Amygdala (tissue), 56 donors: ENCODE measurements at places on chromosomes 4 and X.

DNA sequence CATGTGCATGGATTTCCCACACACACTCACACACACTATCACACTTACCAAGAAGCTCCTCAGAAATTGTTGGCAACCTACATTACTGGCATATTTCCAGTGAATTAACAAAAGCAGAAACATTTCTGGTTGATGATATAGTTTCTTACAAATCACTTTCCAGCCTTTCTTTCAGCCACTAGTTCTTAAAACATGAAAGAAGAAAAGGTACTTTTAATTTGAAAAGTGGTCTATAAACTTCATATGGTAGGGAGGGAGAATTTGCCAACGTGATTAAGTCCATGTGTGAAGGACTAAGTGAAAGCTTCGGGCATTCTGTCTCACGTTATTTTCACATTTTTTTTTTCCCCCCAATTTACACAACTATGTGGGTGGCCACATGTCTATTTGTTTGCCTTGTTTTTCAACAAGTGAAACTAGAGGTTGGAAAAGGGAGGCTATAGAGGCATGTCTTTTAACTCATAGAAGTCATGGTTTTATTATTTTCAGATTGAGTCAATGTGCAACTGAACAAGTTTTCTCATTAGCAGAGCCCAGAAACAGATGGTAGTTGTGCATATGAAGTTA lies 832.1 kb upstream of the INTU start:
- DNase-seq, result no peak

- no peak for DNase-seq
Measured at GRCh38 chr4:3331511-3332394, 38.9 kb downstream of the RGS12 start.

DNA sequence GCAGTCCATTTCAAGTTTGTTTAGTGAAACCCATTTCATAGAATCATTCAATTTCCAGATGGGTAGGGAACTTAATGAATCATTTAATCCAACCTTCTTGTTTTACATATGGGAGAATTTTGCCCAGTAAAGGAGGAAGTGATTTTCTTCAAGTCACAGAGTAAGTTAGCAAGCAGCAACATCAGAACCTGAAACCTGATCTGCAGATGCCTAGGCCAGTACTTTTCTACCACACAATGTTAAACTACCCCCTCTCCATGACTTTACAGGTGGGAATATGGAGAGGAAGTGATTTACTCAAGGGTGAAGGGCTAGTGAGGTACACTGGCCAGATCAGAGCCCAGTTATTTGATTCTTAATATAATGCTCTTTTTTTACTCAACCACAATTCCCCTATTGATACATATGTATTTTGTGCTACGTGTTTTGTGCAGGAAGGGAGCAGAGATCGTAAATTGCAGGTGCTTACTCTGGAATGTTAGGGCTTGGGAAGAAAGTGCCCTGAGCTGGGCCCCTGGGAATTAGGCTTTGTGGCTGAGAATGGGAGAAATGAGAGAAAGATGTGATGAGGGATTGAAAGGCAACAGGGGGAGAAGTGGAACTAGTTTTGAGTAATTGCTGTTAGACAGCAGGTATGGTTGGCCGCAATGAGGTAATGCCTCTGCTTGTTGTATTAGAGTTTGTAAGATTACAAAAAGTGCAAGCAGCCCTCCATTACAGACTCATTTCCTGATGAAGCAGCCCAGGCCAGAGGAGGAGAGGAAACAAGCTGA lies 6.8 kb downstream of the LHFPL1 start:
- no peak for DNase-seq

- DNase-seq, result no peak
Measured at GRCh38 chr4:87919941-87920340, 55.6 kb upstream of the SPP1 start.

DNA sequence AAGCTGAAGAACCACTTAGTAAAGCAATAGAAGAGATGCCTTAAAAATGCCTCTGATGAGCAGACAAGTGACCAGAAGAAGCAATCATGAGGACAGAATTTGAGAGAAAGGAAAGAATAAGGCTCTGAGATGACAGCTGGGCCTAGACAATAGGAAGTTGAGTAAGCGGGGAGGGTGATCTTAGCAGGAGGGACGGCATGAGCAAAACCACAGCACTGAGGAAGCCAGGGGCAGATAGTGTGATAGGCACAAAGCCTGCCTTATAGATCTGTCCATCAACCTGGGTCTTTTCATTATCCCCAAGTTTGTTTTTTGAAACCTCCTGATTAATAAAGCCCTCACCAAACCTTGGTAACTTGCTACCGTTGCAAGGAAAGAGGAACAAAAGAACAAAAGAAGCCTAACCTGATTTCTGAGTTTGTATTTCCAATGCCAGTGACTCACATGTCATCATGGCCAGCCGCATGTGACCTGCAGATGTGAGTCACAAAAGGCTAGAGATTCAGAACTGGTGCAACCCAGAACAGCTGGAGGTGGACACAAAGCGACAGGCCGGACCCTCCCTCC lies 55.7 kb upstream of the PPARGC1A start:
- DNase-seq, result no peak

- no peak for DNase-seq
Measured at GRCh38 chr4:41693629-41694028, 54.9 kb downstream of the PHOX2B start.

GRCh38 chrX:33142331-33142730 lies 69.0 kb downstream of the DMD start:
- no peak for DNase-seq

GRCh38 chr4:3206439-3207100 lies 42.4 kb upstream of the MSANTD1 start:
- DNase-seq, result no peak

DNA sequence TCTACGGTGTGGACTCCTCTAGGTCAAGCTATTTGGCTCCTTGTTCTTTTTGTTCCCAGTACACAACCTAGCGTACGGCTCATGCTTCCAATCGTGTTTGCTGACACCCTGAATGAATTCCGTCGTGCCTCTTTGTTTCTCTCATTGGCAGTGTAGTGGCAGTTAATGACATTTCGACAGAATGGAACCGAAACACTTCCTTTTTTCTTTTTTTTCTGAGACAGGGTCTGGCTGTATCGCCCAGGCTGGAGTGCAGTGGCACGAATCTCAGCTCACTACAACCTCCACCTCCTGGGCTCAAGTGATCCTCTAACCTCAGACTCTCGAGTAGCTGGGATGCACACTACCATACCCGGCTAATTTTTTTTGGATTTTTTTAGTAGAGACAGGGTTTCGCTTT lies 113.3 kb upstream of the ATP6AP2 start:
- no peak for DNase-seq

- no peak for DNase-seq
Measured at GRCh38 chrX:29890004-29890403, 325.4 kb upstream of the MAGEB2 start.

- no peak for DNase-seq
Measured at GRCh38 chr4:26455571-26455970, 34.7 kb downstream of the CCKAR start.

- DNase-seq, result no peak
Measured at GRCh38 chrX:68705986-68706385, 58.5 kb downstream of the STARD8 start.
